ENCODE measurements at places on chromosomes 16 and 17.

DNA sequence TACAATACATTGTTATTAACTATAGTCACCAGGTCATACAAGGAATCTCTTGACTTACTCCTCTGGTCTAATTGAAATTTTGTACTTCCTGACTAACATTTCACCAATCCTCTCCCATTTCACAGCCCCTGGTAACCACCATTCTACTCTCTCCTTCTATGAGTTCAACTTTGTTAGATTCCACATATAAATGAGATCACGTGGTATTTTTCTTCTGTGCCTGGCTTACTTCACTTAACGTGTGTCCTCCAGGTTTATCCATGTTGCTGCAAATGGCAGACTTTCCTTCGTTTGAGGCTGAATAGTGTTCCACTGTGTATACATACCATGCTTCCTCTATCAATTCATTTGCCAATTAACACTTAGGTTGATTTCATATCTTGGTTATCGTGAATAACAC is 128.5 kb downstream of the CHD9NB start:
- DNase-seq: no peak

DNA sequence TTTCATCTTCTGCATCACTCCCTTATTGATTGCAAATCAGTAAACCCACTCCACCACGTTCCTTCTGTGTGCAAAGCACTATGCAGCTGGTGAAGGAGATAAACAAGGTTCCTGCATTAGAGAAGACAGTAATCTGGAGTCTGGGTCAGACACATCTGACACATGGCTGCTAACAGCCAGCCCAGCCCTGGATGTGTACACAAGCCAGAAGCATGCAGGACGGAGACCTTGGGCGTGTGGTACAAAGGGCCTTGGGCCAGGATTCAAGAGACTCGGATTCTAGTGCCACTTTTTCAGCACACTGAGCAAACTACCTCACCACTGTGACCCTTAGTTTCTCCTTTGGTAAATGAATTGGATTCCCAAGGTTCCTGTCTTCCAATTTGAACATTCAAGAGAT is 86.6 kb upstream of the DNAH9 start:
- DNase-seq: no peak

GRCh38 chr16:80265624-80266306 is 275.0 kb upstream of the DYNLRB2 start:
- DNase-seq: no peak

- DNase-seq: peak; percentile 40
Measured at GRCh38 chr16:57308041-57308440, 23.6 kb upstream of the PLLP start.

- DNase-seq: no peak
Measured at GRCh38 chr17:80494547-80494946, 18.1 kb upstream of the NPTX1 start.

GRCh38 chr17:56653877-56654276 is 60.4 kb downstream of the NOG start:
- DNase-seq: no peak

DNA sequence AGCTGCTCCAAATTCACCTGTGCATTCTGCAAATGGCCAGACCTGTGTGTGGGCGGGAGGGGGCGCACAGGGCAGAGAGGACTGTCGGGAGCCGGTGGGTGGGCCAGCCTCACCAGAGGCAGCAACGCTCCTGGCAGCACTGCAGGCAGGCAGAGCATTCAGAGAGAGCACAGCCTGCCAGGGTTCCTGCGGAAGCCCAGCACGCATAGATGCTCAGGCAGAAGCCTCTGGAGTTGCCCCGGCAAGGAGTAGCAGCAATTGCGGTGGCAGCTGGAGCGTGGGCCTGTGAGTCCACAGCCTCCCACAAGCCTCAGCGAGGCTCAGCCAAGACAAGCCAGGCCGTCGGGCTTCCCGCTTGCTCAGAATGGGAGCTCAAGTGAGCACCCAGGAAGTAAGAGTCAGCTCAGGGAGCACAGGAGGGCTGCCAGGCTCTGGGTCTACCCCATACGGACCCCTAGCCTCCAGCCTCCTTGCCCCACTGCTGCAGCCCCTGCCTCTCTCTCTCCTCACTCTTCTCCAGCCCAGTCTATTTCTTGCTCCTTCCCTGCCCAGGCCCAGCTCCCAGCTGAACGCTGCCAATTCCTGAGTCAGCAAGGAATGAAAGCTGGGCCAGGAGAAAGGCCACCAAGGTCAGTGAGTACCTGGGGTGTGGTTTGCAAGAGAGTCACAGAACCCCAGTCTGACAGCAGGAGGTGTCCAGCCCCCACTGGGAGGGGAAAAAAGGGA is 9.6 kb downstream of the EMC6 start:
- no peak for DNase-seq

- no peak for DNase-seq
Measured at GRCh38 chr16:57945740-57946138, 25.2 kb downstream of the CNGB1 start.

- DNase-seq: no peak
Measured at GRCh38 chr16:15811481-15812400, 45.1 kb downstream of the MYH11 start.

GRCh38 chr17:29933379-29933778 is 3.4 kb upstream of the SSH2 start:
- DNase-seq: no peak

DNA sequence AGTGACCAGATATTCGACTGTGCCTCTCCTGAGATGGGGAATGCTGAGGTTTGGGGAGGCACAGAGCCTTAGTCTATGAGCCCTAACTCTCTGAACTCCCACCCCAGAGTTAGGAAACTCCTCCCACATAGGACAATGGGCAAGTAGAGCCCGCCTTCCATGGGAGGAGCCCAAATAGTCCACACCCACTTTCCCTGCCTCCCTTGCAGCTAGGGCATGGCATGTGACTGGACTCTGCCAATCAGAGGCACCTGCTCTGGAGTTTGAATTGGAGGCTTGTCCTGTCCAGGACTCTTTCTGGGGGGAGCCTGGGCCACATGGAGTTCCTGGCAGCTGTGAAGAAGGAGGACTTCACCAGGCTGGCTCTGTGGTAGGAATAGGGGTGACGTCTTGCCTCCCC is 48.4 kb downstream of the SOCS1 start:
- DNase-seq: no peak

- DNase-seq: no peak
Measured at GRCh38 chr16:67201411-67202345, 2.7 kb downstream of the ELMO3 start.

DNA sequence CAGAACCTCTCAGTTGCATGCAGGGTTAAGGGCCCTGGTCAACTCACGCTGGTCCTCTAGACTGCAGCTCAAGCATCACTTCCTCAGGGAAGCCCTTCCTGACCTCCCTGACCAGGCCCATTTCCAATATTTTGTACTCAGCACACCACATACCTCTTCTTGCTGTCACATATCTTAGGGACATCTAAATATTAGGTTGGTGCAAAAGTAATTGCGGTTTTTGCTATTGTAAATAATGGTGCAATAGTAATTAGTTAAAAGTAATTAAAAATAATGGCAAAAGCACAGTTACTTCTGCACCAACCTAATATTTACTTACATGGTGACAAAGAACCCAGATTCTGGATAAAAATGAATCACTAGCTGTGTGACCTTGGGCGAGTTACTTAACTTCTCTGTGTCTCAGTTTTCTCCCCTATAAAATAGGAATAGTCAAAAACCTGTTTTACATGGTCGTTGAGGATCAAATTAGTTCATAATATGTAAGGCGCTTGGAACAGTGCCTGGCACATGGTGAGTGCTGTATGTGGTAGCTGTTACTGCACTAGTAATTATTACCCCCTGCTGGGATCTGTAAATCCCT is 177.4 kb downstream of the PRKCB start:
- DNase-seq: no peak

DNA sequence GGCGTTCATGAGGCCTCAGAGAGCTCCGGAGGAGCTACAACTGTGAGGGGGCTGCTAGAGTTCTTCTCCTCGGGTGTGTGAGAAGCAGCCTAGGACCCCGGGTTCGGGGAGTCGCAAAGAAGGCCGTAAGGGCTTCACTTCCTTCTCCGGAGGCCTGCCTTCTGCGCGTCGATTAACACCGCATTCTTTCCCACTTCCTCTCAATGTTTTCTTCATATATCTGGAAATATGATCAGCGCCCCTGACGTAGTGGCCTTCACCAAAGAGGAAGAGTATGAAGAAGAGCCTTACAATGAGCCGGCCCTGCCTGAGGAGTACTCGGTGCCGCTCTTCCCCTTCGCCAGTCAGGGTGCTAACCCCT is 449 bp downstream of the SMCR8 start:
- no peak for DNase-seq

GRCh38 chr16:88534638-88535190 is 35.5 kb upstream of the ZC3H18 start:
- DNase-seq: no peak

DNA sequence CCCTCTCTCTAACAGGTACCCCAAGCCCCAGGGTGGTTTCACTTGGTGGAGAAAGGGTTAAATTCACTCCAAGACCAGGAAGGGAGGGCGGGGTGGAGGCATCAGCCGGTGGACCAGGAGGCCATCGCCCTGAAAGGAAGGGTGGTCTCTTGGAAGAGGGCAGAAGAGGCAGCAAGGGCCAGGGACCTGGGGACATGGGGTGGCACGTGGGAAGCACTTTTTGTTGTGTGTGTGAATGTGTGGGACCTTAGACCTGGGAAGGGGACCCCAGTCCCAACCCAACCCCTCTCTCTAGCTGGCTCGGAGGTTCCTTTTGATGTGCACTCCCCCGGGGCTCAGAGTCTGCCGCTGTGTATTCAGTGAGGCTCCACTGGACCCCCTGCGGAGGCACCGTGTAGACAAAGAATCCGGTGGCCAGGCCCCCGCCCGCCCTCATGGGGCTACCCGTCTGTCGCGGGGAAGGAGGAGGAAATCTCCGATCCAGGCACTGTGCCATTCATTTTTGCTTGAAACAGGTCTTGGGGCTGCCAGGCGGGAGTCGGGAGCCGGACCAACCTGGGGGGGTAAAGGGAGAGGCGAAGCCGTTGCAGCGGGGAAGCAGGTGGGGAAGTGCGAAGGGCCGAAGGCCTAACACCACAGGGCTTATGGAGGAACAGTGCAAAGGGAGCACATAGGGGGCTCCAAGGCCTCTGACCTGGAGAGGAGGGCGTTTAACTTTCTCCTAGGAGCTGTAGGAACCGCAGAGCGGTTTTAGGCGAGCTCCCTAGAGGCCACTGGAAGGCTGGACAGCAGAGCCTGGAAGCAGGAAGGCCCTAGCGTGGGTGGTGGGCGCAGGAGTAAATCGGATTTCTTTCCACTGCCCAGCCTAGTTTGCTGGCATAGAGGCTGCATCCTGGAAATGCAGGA is 3.2 kb upstream of the WNT3 start:
- DNase-seq: no peak

GRCh38 chr16:82657239-82657638 is 30.5 kb downstream of the CDH13 start:
- DNase-seq: no peak

GRCh38 chr17:37607637-37608331 is 1.4 kb downstream of the SYNRG start:
- DNase-seq: peak; percentile 66

DNA sequence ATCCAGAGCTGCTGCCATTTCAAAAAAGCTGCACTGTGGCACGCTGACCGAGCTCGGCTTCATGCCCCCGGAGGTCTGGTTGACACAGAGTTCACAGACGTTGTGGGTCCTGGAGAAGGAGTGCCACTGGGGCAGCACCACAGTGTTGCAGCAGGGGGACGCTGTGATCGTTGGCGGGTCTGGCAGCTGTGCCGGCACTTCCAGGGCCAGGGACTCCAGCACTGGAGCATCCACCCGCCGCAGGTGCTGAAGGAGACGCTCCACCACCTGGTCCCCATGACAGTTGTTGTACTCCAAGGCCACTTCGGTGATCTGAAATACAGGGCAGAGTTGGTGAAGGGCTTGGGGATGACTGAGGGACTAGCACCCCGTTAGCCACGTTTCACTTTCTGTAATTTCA is 23.5 kb downstream of the SNN start:
- DNase-seq: no peak

DNA sequence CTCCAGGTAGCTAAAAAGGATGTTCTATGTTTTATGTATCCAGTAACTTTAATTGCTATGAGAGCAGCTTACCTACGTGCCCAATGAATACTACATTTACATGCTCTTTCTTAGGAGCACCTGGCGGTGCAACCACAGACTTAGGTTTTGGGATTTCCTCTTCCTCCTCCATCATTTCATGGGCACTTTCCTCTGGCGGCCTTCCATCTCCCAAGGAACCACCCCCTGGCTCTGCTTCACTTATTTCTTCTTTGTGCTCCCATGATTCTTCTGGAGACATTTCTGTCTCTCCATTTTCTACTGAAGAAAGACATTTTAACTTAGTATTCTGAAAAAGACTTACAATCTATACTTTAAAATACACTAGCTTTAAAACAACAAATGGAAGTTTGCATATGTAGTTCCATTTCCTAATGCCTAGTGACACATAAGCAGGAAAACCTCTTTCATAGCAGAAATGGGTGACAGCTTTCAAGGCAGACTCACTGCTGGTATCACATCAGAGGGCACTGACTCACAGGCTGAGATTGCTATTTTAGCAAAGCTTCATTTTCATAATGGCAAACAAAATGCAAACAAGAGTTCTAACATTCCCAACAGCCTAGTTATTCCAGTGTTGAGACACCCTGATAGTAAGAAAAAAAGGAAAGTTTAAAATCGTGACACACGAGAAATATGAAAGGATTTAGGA is 19.1 kb downstream of the GSPT1 start:
- DNase-seq: no peak

- DNase-seq: no peak
Measured at GRCh38 chr17:40247926-40248495, 28.9 kb downstream of the WIPF2 start.

- DNase-seq: no peak
Measured at GRCh38 chr16:7501868-7502267, 169.2 kb downstream of the RBFOX1 start.

DNA sequence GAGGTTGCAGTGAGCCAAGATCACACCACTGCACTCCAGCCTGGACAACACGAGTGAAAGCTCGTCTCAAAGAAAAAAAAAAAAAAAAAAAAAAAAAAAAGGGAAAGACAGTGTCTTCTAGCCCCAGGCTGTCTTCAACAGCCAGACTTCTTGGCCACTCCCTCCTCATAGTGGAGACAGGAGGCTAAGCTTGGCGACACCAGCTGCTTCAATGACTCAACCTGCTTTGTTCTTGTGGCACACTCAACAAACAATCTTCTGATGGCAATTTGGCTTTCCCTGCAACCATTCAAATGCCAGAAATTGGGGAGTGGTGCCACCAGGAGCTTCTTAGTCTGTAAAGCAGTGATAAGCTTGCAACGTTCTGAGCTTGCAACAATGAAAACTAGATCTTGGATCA is 290.4 kb upstream of the DYNLRB2 start:
- no peak for DNase-seq

DNA sequence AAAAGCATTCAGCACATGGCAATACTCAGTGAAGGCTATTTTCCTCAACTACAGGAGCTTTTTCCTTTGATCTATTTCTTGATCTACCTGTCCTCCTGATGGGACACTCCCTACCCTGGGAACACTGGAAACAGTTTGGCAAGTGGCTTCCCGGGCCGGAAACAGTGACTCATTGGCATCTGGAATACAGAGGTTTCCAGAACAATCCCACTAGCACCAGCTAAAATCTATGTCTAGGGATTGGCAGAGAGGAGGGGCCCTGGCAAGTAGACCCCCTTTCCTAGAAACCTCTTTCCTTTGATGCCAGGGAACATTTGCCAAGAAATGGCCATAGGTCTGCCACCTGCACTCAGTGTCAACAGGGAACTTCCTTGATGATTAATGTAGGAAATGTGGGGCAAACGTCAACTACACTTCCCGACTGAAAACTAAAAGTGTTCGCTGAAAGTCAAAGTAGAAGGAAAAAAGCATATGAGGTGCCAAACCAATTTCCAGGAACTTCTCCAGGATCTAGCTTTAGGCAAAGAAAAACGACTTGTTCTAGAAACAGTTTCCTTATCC is 30.4 kb upstream of the FBXW10B start:
- peak; percentile 84 for DNase-seq

GRCh38 chr16:81515281-81515680 is 70.7 kb downstream of the CMIP start:
- DNase-seq: peak; percentile 45

GRCh38 chr16:79013930-79014660 is 586.4 kb downstream of the MAF start:
- DNase-seq: no peak
